Activated CD4-positive, alpha-beta T cell treated with anti-CD3 and anti-CD28 coated beads, Interleukin-2, Interleukin-4, amounts not matched to agents 100 ng/mL and 50 ng/mL, durations not matched to agents 16 hours and 8 hours (primary cell): ENCODE measurements at places on chromosomes 2 and 18.

DNA sequence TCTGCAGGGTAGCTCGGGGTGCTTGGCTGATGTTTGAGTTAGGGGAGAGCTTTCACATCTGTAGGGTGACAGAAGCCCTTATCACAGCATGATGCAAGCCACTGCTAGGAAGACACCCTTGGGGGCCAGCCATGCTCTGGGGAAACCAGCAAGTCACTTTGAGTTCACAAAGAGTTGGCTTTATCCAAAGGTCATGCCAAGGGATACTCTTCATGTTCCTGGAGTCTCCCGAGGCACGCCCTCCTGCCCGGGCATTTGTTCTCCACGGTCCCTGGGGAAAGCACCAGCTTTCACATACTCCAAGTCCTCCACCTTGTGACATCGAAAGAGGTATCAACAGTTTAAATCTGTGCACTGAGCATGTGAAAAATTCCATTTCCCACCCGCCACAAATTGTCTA lies 227.7 kb downstream of the VAPA start:
- no peak for DNase-seq

DNA sequence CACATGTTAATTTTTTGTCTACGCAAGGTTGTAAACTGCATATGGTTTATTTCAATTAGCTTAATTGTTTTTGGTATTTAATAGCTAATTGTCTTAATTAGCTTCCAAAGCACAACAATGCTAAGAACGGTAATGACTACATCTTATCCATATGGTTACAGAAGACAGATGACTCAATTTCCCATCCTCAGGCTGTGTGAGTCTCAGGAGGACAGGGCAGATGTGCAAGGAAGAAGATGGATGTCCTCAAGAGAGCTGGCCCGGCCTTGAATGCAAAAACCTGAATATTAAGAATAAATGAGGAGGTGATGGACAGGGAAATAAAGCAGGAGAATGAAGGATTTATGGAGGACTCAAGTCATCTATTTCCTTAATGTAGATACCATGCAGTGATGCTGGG lies 31.4 kb downstream of the SLC4A3 start:
- DNase-seq = no peak

DNA sequence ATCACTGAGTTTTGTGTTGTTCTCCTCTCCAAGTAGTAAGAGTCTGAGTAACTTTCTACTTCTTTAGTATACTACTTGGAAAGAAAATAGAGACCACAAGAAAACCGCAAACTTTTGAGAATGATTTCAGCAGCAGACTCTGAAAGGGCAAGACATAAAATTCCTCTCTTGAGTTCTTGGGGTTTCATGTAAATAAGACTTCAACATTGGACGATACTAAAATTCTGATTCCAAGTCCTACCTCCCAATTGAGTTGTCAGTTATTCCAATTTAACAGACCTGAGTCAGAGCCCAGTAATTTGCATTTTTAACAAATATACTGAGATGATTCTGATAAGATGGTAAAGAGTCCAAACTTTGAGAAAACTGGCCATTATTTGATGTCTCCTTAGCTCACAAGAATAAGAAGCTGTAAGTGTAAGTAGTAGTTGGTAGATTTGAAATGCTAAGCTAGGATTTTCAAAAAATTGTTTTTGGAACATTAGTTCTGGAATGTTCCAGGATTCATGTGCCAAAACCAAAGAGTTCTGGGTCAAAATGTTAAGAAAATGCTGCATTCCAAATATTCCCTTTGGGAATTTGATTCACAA lies 261.6 kb upstream of the SPOPL start:
- no peak for DNase-seq

DNA sequence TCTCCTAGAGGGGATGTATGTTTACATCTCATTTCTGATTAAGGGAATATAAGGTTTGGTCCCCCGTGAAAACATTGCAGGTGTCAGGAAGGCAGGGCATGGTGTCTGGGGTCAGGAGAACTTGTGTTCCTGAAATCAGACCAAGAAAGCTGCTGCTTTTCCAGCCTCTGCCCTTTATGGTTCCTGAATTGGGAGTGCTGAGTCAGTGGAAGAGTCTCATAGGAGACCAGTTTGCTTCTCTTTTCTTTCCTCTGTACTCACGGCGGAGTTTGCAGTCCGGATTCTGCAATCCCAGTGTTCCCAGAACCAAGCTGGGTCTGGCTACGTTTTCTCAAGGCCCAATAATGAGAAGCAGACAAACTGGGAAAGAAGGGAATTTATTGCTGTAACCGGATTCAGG lies 5.1 kb upstream of the MARCO start:
- no peak for DNase-seq

- DNase-seq = no peak
Observed at GRCh38 chr2:119013671-119014070, 71.7 kb downstream of the MARCO start.

DNA sequence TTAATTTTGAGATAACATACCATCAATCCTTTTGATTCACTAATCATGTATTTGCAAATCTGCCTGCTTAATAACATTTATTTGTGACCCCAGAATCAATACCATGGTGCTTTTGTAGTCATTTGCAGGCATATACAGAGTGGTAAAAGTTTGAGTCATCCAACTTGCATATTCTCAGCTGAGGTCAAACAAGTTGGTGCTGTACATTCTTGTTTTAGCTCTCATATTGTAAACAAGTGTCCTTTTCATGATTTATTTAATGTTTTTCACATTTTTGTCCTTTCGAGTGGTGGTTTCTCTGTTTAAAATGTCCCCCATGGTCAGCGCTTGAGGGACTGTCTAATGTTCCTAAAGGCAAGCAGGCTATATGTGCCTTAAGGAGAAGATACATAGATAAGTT lies 17.5 kb downstream of the RAB27B start:
- no peak for DNase-seq

DNA sequence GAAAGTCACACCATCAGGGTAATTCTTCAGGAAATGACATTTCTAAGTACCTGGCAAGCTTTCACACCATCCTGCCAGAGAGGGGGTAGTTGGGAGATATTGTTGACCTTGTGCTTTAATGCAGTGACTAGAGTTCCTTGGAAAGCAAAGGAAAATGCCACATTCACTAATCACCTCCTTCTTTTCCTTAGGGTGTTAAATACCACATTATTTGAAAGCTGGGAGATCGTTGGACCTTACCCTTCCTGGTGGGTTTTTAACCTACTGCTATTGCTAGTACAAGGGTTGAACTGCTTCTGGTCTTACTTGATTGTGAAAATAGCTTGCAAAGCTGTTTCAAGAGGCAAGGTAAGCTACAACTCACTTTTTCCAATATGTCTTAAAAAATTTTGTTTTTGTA lies 37.0 kb upstream of the NOSTRIN start:
- no peak for DNase-seq

GRCh38 chr2:241110089-241110606 lies 8.1 kb upstream of the MTERF4 start:
- no peak for DNase-seq

GRCh38 chr2:191593622-191594385 lies 84.1 kb upstream of the NABP1 start:
- no peak for DNase-seq

- no peak for DNase-seq
Observed at GRCh38 chr2:67726416-67726815, 329.3 kb downstream of the ETAA1 start.

- DNase-seq = no peak
Observed at GRCh38 chr2:211014376-211014775, 458.0 kb downstream of the CPS1 start.

- DNase-seq = no peak
Observed at GRCh38 chr2:8416849-8417832, 264.7 kb upstream of the ID2 start.

- DNase-seq = no peak
Observed at GRCh38 chr2:106054321-106054720, 139.8 kb downstream of the UXS1 start.

GRCh38 chr2:68987021-68987503 lies 12.6 kb downstream of the GKN1 start:
- DNase-seq = no peak

- DNase-seq = no peak
Observed at GRCh38 chr2:219210886-219211362, 4.3 kb downstream of the ZFAND2B start.

- DNase-seq = no peak
Observed at GRCh38 chr18:25230658-25231326, 121.2 kb downstream of the ZNF521 start.

- no peak for DNase-seq
Observed at GRCh38 chr2:151508519-151508918, 98.8 kb downstream of the RIF1 start.

DNA sequence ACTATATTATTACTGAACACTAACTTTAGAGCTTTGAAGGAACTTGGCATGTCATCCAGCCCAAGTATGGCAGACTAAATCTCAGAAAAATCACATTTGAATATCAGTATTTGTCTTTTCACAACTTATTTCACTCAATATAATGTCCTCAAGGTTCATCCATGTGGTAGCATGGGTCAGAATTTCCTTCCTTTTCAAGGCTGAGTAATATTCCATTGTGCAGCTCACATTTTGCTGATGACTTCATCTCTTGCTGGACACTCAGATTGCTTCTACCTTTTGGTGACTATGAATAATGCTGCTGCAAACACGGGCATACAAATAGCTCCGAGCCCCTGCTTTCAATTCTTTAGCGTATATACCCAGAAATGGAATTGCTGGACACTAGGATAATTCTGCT lies 46.7 kb downstream of the RPL31 start:
- DNase-seq = no peak

GRCh38 chr2:100561191-100561590 lies 1.6 kb upstream of the PDCL3 start:
- DNase-seq = no peak

- DNase-seq = no peak
Observed at GRCh38 chr18:42509750-42510415, 554.8 kb downstream of the PIK3C3 start.

- no peak for DNase-seq
Observed at GRCh38 chr18:34951625-34952379, 89.4 kb upstream of the MAPRE2 start.

DNA sequence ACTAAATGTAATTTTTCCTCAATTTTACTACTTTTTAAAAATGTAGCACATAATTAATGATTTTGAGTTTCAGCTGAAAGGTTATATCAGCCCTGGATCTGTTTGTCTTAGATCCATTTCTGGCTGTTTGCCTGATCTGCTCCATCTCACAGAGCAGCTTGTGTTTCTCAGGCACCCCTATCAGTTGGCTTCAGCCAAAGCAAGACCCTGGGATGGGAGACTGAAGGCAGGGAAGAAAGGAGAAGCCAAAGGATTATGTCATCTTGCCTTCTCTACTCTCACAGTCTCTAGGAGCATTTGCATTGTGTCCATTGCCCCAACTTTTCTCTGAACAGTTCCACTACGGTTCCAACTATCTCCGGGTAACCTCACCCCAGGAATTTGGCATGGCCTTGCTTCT lies 110.5 kb downstream of the CCDC148 start:
- DNase-seq = no peak

- no peak for DNase-seq
Observed at GRCh38 chr2:101374821-101375561, 12.3 kb downstream of the CREG2 start.

DNA sequence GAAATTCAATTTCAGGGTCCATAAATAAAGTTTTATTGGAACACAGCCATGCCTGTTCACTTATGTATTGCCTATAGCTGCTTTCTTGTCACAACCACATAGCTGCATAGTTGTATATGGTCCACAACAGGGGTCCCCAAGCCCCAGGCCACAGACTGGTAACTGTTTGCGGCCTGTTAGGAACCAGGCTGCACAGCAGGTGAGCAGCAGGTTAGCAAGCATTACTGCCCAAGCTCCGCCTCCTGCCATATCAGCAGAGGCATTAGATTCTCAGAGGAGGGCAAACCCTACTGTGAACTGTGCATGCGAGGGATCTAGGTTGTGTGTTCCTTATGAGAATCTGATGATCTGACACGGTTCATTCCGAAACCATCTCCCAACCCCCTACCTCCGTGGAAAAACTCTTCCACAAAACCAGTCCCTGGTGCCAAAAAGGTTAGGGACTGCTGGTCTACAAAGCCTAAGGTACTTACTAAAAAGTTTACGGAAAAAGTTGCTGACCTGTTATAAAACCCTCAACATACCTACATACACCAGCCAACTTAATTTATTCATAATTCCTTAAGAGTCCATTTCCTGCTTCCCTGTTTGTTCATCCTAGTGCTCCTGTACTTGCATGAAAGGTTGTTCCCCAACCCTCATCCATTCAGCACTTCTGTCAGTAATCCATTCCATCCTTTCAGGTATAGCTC lies 40.1 kb downstream of the NDUFAF7 start:
- no peak for DNase-seq

GRCh38 chr2:215425021-215425782 lies 10.7 kb downstream of the FN1 start:
- DNase-seq = no peak

DNA sequence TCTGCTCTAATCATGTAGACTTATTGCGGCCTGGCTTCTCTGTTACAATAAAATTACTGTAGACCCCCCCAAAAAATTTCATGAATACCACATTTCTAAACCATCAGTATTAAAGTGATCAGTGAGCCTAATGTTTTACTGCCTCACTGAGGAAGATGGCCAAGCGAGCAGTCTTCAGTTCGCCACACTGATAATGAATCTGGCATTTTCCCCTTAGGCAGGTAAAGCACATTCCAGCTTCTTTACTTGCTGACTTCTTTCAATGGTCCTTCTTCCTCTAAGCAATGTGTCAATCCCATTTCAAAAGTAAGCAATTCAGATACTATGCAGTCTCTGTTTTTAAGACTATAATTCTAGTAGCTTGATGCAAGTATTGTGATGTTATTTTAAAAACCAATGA lies 137.6 kb downstream of the LAMA1 start:
- DNase-seq = no peak

GRCh38 chr2:219549619-219550018 lies 5.8 kb downstream of the TMEM198 start:
- DNase-seq = no peak
